SW 1271 (cell line): ENCODE measurements at places on chromosomes 4 and X.
A peak's percentile ranks its signal among the peaks of the same experiment; 100 is the strongest.

- DNase-seq: peak; percentile 69
Measured at GRCh38 chrX:110284159-110284558, 33.7 kb downstream of the AMMECR1 start.

GRCh38 chr4:78477276-78477675 lies 74.3 kb upstream of the ANXA3 start:
- no peak for DNase-seq

DNA sequence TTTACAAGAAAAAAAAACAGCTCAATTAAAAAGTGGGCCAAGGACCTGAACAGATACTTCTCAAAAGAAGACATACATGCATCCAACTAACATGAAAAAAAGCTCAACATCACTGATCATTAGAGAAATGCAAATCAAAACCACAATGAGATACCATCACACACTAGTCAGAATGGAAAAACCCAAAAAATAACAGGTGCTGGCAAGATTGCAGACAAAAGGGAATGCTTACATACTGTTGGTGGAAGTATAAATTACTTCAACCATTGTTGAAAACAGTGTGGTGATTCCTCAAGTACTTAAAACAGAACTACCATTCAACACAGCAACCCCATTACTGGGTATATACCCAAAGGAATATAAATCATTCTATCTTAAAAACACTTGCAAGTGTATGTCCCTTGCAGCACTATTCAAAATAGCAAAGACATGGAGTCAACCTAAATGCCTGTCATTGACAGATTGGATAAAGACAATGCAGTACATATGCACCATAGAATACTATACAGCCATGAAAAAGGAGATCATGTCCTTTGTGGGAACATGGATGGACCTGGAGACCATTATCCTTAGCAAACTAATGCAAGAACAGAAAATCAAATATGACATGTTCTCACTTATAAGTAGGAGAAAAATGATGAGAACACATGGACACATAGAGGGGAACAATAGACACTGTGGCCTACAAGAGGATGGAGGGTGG lies 97.6 kb downstream of the RAB28 start:
- DNase-seq: no peak

GRCh38 chr4:2833671-2834000 lies 10.0 kb upstream of the ADD1 start:
- DNase-seq: no peak

- DNase-seq: no peak
Measured at GRCh38 chrX:47568656-47569295, 7.8 kb downstream of the ARAF start.

- DNase-seq: no peak
Measured at GRCh38 chrX:46255046-46255445, 290.2 kb downstream of the ZNF674 start.

- no peak for DNase-seq
Measured at GRCh38 chr4:96009427-96010119, 169.7 kb downstream of the PDHA2 start.
